ENCODE measurements at places on chromosomes 7 and 10.

GRCh38 chr7:45711161-45711490, 137.0 kb downstream of the ADCY1 start:
- no peak for DNase-seq

GRCh38 chr10:131403936-131404335, 92.4 kb upstream of the TCERG1L start:
- DNase-seq: no peak

DNA sequence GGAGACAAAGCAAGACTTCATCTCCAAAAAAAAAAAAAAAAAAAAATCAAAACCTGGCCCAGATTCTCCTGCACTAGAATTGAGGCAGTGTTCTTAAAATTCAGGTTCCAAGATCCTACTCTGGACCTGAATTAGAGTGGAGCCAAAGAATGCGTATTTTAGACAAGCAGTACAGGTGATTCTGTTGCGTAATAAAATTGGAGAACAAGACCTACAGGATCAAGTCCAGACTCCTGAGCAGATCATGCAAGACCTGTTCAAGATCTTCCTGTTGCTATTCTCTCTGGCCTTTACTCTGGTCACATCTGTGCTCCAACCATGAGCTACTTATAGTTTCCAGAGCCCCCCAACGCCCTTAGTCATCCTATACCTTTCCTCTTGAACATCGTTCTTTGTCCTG, 51.5 kb upstream of the RSBN1L start:
- no peak for DNase-seq

DNA sequence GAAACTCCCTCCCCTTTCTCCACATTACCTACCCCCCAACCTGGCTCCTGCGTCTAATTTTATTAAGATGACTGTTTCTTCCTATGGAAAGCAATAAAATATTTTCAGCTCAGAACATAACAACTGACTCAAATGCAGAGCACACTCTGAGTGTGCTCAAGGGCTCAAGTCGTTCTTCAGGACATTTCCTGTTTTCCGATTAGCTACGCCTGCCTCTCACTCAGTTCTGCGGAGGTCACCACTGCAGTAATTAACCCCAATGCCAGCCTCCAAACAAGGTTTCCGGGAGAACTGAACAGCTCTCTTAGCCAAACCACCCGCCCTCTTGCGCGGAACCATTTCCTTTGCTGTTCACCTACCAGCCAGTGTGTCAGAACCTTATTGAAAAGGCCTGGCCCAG, 19.3 kb downstream of the MYOF start:
- peak; percentile 37 for DNase-seq

GRCh38 chr10:3780771-3781467, 4.1 kb downstream of the KLF6 start:
- DNase-seq: no peak

DNA sequence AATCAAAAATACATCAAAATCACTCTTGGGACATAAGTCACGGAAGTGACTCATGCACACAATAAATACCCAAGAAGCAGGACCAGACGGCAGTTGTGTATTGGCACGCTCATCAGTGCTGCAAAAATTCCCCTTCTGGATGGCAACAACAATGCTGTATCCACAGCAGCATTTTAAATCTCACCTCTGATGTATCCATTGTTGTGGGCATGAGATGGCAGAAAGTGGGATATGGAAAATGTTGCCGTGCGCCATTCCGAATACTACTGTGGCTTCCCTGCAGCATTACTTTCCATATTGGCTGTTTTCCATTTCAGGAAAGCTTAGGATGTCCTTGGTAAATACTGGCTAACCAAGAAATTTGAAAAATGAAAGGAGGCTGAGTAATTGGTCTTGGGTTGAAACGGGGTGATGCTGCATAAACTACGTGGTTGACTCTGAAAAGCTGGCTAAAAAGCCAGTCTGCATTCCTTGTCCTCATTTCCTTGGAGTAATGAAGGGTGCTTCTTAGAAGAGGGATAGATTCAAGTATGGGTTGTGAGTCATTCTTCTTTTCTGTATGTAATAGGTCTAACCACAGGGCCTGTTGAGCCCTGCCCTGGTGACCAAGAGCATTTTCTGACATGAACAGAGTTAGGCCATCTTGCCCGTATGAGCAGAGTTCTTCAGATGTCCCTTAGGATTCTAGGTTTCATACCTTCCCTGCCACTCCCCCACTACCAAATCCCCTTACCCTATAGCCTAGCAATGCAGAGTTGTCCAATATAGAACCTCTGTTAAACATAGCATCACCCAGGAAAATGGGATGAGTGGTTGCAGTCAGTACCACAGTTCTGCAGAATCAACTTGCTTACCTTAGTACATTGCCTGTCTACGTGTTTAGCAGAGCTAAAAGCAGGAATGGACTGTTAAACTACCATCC, 36.3 kb upstream of the TOMM7 start:
- no peak for DNase-seq

DNA sequence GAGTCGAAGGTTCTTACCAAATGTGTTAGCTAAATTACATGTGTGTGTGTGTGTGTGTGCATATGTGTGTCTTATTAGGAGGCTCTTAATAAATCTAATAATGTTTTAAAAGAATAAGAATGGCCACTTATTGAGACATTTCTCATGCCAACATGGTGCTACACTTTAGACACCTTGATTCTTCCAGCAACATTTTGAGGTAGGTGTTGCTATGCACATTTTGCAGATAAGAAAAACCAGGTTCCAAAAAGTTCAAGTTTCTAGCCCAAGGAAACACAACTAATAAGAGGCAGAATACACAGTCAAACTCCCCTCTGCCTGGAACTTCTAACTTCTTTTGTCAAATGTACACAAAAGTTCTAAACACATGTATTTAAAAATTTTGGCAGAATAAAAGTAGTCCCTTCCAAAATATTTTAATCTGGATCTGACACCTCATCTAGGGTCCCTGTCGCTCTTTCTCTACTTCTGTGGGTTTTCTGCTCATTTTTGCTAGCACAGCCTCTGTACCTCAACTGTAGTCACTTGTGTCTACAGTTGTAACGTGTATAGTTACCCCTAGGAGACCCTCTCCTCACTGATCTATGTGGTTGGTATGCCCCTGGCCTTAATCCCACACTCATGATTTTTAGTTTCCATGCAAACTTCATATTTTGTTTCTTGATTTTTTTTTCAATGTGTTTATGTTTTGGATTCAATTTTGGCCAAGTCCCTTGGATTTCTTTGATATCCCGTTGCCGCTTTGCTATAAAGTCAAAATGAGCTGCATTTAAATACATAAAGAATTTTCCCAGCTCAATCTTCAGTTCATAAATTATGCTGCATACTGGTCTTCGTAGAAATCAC, 4.3 kb downstream of the ANKRD1 start:
- DNase-seq: no peak

All from stimulated activated CD4-positive, alpha-beta T cell treated with anti-CD3 and anti-CD28 coated beads, Interleukin-12 subunit alpha, Interleukin-12 subunit beta, amount 100 ng/mL, for 24 hours (primary cell).